Mesenteric fat pad (tissue), 1 donor: ENCODE measurements at places on chromosomes 12 and 14. TPM values are rescaled to one million over a fixed set of nuclear protein-coding genes. Genes with fewer than 3 reads are reported as not detected.

DNA sequence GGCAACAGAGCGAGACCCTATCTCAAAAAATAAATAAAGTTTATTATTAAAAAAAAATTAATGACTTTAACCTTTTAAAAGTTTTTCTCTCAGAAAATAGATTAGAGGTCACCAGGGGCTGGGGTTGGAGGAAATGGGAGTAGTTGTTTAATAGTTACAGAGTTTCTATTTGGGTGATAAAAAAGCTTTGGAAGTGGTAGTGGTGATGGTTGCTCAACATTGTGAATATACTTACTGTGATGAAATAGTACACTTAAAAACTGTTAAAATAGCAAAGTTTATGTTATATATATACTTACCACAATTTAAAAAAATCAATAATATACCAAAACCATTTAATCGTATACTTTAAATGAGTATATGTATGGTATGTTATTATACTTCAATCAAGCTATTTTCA, 59.6 kb downstream of the ARL6IP4 start:
- DNase-seq, result no peak

- no peak for DNase-seq
These were observed 27.1 kb downstream of the KRT18 start for GRCh38 chr12:52975820-52976573.

- peak; percentile 76 for DNase-seq
These were observed 173.1 kb upstream of the RTL1 start for GRCh38 chr14:101076451-101077198.

Gene RASSF9
- 1.5 TPM for total RNA-seq

GRCh38 chr14:93028724-93029076, 87.0 kb downstream of the ITPK1 start:
- DNase-seq, result no peak

Gene P2RX2
- not detected for total RNA-seq

- DNase-seq, result no peak
These were observed 7.5 kb downstream of the PTPN6 start for GRCh38 chr12:6958609-6959057.

GRCh38 chr14:82419933-82420332, 886.3 kb upstream of the SEL1L start:
- no peak for DNase-seq

DNA sequence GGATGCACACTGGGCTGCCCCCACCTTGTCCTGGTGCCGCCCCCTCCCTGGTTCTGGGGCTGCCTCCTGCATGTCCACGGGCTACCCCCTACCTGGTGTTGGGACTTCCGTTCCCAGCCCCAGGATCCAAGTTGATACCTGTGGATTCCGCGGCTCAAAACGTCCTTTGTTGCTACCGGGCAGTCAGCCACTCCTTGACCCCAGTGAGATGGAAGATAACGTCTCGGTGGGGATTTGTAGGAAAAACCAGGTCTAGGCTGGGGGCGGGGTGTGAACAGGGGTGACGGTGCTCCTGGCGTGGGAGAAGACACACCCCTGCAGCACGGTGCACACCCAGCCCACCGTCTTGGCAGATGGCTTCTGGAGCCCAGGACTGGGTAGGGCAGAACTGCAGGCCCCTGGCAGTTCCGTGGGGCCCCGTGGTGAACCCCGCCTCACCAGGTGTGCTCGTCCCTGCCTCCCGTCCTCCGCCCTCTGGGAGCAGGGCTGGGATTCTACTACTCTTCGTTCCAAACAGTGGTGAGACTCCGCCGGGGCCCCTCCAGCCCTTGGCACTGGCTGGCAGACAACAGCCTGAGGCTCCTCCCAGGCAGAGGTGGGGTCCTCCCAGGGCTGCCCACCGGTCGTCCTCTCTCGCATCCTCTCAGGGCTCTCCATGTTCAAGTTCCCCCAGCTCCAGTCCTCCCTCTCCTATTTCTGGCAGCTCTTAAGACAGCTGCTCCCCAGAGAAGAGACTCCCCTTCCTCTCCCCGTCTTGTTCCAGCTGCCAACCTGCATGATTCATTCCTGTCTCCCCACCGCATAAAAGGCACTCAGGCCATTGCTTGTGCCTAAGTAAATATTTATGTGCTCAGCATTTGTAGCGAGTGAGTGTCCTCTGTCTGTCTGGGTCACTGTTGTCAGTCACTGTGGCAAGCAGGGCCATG, 75.5 kb downstream of the FBXL14 start:
- DNase-seq, result peak; percentile 82

GRCh38 chr12:92063641-92064040, 82.0 kb downstream of the BTG1 start:
- no peak for DNase-seq

GRCh38 chr12:94010307-94010706, 138.1 kb upstream of the PLXNC1 start:
- DNase-seq, result no peak

Gene GPRC5D
- total RNA-seq, result not detected

DNA sequence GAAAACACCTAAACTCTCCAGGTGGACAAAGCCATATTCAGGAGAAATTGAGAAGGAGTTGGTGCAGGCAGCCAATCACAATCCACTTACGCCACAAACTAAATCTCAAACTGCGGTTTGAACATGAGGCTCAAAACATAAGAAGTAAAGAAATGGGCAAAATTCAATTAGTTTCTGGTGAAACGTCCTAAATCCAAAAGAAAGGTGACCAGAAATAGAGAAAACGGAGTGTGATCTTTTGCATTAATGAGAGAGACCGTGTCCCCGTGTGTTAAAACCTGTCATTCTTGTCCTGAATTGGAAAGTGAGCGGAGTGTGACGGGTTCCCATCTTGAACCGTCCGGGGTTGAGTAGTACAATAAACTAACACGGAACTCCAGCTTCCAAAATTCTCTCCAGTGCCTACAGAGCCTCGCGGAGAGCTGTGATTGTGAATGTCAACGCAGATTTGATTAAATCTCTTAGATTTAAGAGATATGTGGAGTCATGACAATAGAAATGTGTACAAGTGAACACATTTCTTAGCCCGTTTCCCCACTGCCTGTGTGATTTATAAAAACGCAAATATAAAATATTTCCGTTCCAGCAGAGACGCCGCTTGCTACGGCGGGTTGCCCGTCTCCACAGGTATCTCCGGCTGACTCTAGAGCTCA, 595 bp upstream of the METAP2 start:
- no peak for DNase-seq

DNA sequence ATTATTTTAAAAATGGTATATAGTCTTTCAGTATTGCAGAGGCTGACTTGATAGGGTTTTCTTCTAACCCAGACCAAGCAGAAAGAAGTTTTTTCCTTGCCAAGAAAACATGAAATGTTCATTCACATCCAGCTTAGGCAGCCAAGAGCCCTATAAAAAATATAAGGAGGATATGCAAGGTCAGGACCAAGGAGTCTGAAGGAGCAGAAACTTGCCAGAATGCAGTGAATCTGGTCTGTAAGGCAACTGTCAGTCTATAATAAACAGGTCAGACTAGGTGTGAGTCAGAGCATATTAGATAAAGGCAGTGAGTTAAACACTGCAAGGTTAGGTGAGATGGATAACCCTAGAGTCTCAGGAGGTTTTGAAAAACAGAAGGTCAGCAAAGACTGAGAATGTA, 645.5 kb downstream of the C12orf50 start:
- no peak for DNase-seq

- no peak for DNase-seq
These were observed 246.7 kb downstream of the PAWR start for GRCh38 chr12:79444089-79444488.

- no peak for DNase-seq
These were observed 1351.7 kb upstream of the TMEM132C start for GRCh38 chr12:126915309-126915708.

- no peak for DNase-seq
These were observed 159.3 kb downstream of the PDE3A start for GRCh38 chr12:20527417-20528163.

GRCh38 chr12:51907083-51907855, at the start of gene ACVRL1:
TSS of gene ACVRL1 (plus strand) at chr12:51907504. CDS start at chr12:51912475, 4,971 bp downstream.
- peak; percentile 88 for DNase-seq

GRCh38 chr12:118315821-118316220, 56.9 kb downstream of the TAOK3 start:
- DNase-seq, result no peak

GRCh38 chr12:80118565-80119324, 19.4 kb downstream of the OTOGL start:
- no peak for DNase-seq

- DNase-seq, result no peak
These were observed 991.9 kb downstream of the FLRT2 start for GRCh38 chr14:86521843-86522242.

DNA sequence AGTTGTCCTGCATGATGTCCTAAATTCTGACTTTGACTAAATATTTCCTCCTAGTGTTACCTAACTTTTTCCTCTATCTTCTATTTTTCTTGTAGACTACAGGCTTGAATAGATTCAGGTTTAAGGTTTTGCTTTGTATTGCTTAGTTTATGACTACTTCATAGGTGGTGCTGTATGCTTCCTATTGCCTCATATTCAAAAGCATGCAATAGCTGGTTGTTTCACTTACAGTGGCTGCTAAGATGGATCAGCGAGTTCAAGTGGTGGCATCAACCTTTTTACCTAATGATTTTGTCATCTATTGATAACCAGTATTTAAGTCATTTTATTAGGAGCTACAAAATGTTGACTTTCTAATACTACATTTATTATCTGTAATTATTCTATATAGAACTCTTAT, 36.3 kb upstream of the BICD1 start:
- no peak for DNase-seq

DNA sequence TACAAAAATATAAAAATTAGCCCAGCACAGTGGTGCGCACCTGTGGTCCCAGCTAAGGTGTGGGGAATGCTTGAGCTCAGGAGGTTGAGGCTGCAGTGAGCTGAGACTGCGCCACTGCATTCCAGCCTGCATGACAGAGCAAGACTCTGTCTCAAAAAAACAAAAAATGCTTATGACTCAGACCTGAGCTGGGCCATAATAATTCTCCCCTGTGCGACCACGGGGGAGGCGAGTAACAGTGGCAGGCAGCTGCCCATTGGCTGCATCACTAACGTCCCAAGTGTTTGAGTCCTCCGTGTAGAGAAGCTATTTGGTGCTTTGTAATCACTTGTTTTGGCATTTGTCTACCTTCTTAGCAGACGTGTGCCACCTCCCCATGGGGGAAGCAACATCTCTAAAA, 24.9 kb downstream of the PSMC1 start:
- no peak for DNase-seq

DNA sequence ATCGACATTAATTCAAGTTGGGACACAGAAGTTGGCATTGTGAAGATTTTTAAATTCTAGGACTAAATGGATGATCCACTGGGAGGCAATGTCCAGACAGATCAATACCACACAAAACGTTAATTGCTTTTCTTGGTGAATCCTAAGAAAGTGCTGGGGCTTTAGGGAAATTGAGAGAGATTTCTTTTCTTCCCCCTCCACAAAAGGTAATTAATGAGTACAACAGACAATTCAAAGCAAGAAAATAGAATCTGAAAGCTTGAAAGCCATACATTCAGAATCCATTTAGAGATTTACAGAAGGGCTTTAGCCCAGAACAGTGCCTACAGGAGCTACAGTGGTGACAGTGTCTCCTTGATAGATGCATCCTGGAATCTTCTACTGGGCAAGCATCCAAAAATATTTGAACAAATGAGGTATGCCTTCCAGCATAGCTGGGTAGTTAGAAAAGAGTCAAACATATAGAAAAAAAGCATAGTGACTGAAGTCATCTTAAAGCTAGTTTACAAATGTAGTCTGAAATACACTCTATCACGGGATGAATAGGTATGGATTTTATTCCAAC, 718.1 kb downstream of the DIO2 start:
- DNase-seq, result no peak

Gene SRGAP1
- 20.5 TPM for total RNA-seq

Gene ARF3
- 149 TPM for total RNA-seq

GRCh38 chr14:78173346-78174035, 3.3 kb downstream of the NRXN3 start:
- no peak for DNase-seq

Gene DPF3
- 0.64 TPM for total RNA-seq

- DNase-seq, result no peak
These were observed 72.0 kb downstream of the CHGA start for GRCh38 chr14:92994942-92995341.

Gene LGR5
- 0.22 TPM for total RNA-seq

DNA sequence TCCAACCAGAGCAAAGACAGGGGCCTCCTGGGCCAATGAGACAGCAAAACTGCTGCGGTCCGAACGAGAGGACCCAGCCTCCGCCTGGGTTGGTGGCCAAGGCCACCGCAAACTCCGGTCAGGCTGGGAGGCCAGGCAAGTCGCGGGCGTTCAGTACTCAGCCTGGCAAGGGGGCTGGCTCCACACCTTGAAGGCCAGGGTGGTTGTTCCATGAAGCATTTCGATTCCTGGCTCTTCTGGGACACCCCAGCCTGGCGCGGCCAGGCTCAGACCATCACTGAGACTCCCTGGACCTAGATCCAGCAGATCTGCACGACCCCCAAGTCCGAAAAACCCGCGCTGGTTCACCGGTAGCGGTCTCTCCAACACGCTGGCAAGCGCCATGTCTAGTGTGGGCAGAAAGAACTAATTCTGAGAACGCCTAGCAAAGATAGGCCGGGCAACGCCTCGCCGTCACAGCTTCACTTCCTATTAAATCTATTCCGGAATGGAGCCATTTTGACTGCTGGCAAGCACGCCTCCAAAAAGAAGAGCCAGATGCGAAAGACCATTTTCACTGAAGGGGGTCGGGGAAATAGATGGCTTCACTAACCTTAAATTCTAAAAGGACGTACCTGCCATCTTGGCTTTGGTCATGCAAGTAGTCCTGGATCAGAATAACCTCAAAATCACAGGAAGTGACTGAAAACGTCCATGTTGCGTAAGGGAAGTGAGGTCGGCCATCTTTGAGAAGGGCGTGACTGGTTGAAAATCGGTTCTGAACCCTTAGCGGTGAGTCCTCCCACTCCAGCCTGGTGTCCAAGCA, at the start of gene PSMB5:
PSMB5 (minus strand) TSS at position 403 of the 805 bp plus-strand sequence; CDS start at position 384, 19 bp downstream.
- no peak for DNase-seq

Gene MYF5
- not detected for total RNA-seq

Gene RAB3IP
- total RNA-seq, result 9.4 TPM

Gene RPAP3
- total RNA-seq, result 17.6 TPM

- no peak for DNase-seq
These were observed 259.2 kb downstream of the CPNE8 start for GRCh38 chr12:38646146-38646545.

- DNase-seq, result no peak
These were observed at the start of gene TMEM52B for GRCh38 chr12:10178821-10179220. TSS of gene TMEM52B (plus strand) at chr12:10179032. CDS start at chr12:10179575, 543 bp downstream.

- DNase-seq, result no peak
These were observed 160.2 kb downstream of the DAD1 start for GRCh38 chr14:22428700-22429291.

- no peak for DNase-seq
These were observed 2.9 kb downstream of the KRT8 start for GRCh38 chr12:52901715-52902541.

- no peak for DNase-seq
These were observed 148.7 kb downstream of the ETV6 start for GRCh38 chr12:11798006-11798708.

Gene ERBB3
- total RNA-seq, result 1.9 TPM

- no peak for DNase-seq
These were observed 1155.2 kb downstream of the TMEM121 start for GRCh38 chr14:106681568-106681967.

- DNase-seq, result peak; percentile 80
These were observed 9.3 kb downstream of the ANKRD33 start for GRCh38 chr12:51897181-51897580.
